Jurkat, Clone E6-1 (cell line): ENCODE measurements at places on chromosomes 7 and 10.

DNA sequence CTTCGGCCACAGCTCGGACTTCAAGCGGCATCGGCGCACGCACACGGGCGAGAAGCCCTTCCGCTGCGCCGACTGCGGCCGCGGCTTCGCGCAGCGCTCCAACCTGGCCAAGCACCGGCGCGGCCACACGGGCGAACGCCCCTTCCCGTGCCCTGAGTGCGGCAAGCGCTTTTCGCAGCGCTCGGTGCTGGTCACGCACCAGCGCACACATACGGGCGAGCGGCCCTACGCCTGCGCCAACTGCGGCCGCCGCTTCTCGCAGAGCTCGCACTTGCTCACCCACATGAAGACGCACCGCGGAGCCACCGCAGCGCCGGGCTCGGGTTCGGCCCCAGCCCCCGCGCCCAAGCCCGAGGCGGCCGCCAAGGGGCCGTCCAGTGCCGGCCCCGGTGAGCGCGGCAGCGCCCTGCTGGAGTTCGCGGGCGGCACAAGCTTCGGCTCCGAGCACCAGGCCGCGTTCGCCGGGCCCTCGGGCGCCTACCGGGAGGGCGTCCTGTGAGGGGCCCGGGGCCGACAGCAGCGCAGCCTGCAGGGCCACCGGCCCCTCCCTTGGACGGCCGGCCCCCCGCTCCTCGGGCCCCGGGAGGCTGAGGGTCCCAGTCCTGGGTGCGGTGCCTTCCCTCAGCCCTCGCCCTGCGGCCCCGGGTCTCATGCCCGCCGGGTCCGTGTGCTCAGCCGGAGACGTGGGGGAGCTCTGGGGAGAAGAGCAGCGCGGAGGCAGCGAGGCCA, 17.2 kb downstream of the ZNF316 start:
- no peak for DNase-seq

- DNase-seq = no peak
Measured at GRCh38 chr10:110971638-110972037, 52.2 kb downstream of the SHOC2 start.

- DNase-seq = no peak
Measured at GRCh38 chr10:63767138-63767801, 246.1 kb downstream of the REEP3 start.

DNA sequence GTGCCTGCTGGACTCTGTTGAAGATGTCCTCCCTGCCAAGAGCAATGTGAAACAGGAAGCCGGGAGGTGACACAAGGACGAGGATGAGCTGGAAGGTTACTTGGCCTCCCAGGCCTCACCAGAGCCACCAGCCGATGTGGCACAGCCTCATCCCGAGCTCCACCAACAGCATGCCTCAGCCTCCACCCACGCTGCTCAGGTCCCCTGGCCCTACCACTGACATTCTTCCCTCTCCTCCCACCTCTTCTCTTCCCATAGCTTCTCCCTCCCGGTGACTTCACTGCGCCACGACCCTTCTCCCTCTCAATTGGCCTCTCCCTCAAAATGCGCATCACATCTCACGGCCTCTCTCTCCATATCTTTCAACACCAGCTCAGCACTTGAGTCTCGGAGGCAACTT, 249.9 kb downstream of the SKAP2 start:
- DNase-seq = no peak

GRCh38 chr10:43049081-43049551, 27.8 kb upstream of the RET start:
- DNase-seq = no peak

- DNase-seq = no peak
Measured at GRCh38 chr7:47610506-47611044, 28.7 kb upstream of the TNS3 start.

- DNase-seq = no peak
Measured at GRCh38 chr7:99021941-99022560, 121.9 kb downstream of the SMURF1 start.

DNA sequence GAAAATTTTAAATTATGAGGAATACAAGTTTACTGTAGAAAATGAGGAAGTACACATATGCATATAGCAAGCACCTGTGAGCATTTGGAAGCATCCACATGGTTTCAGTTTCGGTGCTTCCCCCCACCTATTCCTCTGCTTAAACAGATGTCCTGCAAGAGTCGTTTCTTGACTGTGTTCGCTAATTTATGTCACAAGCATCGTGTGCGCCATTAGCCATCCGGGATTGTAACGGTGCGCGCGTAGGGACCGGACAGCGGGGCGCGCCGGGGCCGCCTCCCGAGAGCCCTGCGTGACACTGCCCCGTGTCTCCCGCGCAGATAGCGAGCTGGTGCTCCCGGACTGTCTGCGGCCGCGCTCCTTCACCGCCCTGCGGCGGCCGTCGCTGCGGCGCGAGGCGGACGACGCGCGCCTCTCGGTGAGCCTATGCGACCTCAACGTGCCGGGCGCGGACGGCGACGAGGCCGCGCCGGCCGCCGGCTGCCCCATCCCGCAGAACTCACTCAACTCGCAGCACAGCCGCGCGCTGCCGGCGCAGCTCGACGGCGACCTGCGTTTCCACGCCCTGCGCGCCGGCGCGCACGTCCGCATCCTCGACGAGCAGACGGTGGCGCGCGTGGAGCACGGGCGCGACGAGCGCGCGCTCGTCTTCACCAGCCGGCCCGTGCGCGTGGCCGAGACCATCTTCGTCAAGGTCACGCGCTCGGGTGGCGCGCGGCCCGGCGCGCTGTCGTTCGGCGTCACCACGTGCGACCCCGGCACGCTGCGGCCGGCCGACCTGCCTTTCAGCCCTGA, 90.9 kb downstream of the NEURL1 start:
- peak; percentile 89 for DNase-seq

- DNase-seq = no peak
Measured at GRCh38 chr10:114600057-114600456, 58.0 kb downstream of the ABLIM1 start.

GRCh38 chr10:72215611-72216549, at the start of the genes ANAPC16 and ASCC1:
Gene ANAPC16 (plus strand): TSS chr10:72216012. CDS start chr10:72223915, 7,903 bp downstream.
Gene ASCC1 (minus strand): TSS chr10:72216276. CDS start chr10:72213298, 2,978 bp downstream.
- peak; percentile 86 for DNase-seq

- no peak for DNase-seq
Measured at GRCh38 chr7:17437586-17437985, 139.1 kb downstream of the AHR start.

DNA sequence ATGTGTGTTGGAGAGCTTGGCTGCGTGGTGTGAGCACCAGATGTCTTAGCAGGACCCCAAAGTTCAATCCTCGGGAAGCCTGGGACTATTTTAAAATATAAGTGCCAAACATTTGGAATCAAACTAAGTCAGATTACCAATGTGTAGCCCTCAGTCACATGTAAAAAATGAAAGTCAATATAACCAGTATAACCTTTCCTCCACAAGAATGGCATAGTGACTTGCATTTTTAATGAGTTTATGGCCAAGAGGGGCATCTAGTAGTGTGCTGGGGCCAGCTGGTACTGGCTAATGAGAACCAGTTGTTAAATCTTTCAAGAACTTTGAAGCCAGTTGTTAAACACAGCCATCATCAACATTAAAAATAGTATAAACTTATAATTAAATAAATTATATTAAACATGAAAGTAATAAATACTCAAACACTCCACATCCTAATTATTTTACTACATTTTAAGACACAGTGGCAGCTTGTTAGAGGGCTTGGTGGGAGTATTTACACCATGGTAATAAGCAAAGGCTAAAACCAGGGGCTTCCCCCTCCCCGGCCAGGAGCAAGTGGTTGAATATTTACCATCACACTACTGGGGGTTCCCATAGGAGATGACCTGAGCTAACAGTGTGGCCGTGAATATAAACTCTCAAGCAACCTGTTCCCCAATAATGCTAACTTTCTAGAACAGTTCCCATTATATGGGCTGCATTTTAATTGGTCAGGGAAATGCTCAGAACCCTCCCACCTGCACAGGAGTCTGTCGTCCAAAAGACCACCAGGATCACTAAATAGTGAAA, 7.9 kb upstream of the FAM170B start:
- no peak for DNase-seq

GRCh38 chr7:85483177-85483576, 296.3 kb upstream of the SEMA3D start:
- no peak for DNase-seq

GRCh38 chr10:11330383-11331045, 280.9 kb downstream of the USP6NL start:
- no peak for DNase-seq

DNA sequence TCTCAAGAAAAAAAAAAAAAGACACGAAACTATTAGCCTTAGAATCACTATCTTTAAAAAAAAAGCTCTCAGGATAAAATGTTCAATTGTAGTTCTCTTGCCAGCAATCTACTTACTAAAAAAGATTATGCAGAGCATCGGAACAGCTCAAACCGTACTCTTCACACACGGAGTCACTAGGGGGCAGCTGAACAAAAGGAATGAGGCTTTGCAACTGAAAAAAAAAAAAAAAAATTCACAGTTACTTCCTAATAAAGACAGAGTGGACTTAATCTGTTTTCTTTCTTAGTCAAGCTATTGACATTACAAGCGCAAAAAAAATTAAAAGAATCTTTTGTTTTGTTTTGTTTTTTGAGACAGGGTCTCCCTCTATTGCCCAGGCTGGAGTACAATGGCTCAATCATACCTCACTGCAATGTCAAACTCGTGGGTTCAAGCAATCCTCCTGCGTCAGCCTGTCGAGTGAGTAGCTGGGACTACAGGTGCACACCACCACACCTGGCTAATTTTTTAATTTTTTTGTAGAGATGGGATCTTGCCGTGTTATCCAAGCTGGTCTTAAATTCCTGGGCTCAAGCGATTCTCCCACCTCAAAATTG, 11.5 kb downstream of the PMS2 start:
- peak; percentile 55 for DNase-seq

GRCh38 chr7:129461809-129462208, 27.6 kb downstream of the STRIP2 start:
- DNase-seq = no peak

- no peak for DNase-seq
Measured at GRCh38 chr7:672891-673290, 53.6 kb upstream of the DNAAF5 start.

- no peak for DNase-seq
Measured at GRCh38 chr7:141074162-141074991, 513 bp downstream of the TMEM178B start.

- no peak for DNase-seq
Measured at GRCh38 chr7:100435401-100436304, 644 bp downstream of the PPP1R35 start.

DNA sequence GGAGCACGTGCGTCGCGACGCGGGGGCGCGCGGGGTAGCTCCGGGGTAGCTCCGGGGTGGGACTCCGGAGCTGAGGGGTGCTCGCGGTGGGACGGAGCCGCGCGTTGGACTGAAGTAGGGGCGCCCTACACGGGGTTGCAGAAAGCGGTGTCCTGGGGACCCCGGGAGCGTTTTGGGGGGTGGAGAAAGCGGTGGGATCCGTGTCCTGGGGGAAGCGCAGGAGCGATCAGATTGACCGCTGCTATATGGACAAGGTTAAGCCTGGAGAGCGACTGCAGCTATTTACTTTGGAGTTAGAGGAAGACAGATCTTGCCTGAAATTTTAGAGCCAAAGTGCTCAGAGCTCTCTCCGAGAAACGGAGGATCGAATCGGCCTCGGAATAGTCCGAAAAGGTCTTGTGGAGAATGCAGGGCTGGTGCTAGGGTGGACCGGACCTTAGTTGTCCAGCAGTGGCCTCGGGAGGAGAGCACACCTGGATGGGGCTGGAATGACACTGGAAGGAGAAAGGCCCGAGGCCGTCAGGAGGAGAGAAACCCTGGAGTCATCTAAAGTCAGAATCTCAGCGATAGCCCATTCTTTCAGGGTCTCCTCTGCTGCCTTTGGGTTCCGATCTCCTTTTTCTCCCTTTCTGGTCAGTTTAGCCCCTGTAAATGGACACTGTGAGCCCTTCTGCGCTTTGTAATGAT, 564 bp downstream of the PDSS1 start:
- DNase-seq = no peak

DNA sequence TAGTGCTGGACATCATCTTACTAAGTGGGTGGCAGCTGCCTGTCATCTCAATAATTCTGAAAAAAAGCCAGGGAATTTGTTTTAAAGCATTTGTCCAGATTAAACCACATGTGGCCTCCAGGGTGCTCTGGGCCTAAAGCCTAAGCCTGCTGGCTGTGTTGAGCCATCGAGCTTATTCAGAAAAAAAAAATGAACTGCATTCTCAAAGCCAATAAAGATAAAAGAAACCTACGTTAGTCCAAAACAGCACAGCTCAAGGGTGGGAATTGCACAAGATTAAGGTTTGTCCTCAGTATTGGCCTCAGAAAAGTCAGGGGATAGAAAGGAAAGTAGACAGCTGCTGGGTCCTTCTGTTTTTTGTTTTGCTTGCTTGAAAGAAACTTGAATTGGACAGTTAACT, 22.6 kb upstream of the PRTFDC1 start:
- DNase-seq = no peak

DNA sequence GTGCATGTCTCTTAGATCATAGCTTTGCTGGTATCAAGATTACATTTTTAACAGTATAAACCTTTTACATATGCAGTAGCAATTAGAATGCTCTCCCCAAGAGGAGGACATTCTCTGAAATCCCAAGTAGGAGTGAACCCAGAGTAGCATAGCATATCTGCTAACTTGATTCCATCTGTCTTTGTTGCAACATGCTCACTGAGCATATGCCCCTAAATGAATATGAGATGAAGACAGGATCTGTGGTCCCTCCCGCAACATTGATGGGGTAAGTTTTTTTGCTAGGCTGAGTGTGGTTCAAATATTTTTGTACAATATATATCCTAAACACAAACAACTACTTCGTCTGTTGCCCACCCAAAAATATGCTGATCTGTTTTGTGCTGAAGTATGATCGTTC, 534.2 kb upstream of the C7orf33 start:
- no peak for DNase-seq

- peak; percentile 2 for DNase-seq
Measured at GRCh38 chr7:143975617-143976016, 21.0 kb downstream of the OR2F1 start.

DNA sequence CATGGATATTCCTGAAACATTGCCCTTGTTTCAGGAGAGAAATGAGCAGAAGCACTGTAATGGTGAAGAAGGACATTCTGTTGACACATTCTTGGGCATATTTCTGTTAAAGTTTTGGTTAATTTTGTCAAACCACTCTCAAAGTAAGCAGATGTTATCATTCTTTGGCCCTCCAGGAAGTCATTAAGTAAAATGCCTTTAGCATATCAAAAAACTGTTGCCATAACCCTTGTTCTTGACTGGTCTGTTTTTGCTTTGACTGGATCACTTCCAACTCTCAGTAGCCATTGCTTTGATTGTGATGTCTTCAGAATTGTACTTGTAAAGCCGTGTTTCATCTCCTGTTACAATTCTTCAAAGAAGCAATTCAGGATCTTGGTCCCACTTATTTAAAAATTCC, 404.3 kb upstream of the LRRTM3 start:
- no peak for DNase-seq

DNA sequence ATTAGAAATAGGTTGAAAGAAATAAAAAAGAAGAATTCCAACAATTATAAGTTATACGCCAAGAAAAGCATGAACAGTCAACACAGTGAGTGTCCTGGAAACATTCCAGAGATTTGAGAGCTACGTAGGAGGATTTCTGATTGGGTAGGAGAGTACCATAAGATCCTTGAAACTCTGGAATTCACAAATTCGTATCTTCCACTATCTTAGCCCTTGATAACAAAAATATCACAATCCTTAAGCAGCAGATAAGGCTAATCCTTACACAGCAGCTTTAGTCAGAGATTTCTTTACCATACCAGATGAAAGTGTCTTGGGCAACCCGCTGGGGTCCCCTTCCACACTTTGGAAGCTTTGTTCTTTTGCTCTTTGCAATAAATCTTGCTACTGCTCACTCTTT, 8.2 kb downstream of the TPK1 start:
- DNase-seq = no peak

GRCh38 chr10:124705381-124705740, 38.8 kb downstream of the FAM53B start:
- no peak for DNase-seq
